Suppressor macrophage (primary cell): ENCODE measurements at places on chromosomes 2 and 18.

DNA sequence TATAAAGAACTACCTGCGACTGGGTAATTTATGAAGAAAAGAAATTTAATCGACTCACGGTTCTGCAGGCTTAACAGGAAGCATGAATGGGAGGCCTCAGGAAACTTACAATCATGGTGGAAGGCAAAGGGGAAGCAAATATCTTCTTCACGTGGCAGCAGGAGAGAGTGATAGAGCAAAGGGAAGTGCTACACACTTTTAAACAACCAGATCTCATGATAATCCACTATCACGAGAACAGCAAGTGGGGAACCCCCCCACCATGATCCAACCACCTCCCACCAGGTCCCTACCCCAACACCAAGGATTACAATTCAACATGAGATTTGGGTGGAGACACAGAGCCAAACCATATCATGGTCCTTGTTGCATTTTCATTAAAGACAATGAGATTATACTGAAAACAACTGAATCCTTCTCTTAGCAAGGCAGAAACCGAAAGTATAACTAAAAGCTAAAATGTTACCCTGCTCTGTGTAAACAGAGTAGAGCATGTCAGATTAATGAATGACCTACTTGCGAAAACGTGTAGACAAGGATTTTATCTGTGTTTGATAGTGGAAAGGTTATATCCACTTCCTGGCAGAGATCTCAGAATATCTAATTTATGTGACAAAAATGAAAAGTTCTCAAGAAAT, 60.1 kb upstream of the RBBP8 start:
- no peak for DNase-seq

DNA sequence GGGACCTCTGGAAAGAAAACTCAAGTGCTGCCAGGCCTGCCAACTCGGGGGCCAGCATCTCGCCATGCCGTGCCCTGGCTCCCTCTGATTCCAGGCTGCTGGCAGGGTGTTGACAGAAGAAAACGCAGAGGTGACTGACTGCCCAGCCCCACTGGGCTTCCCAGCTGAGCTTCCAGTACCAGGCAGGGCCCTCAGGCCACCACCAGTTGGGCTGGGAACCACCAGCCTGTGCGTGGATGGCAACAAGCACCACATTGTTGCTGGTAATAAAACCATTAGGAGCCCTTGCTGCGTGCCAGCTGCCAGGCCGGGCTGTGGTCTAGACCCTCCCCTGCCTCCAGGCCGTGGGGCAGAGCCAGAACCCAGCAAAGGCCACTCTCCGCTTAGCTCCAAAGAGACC, 9.2 kb downstream of the DNMT3A start:
- DNase-seq = no peak

DNA sequence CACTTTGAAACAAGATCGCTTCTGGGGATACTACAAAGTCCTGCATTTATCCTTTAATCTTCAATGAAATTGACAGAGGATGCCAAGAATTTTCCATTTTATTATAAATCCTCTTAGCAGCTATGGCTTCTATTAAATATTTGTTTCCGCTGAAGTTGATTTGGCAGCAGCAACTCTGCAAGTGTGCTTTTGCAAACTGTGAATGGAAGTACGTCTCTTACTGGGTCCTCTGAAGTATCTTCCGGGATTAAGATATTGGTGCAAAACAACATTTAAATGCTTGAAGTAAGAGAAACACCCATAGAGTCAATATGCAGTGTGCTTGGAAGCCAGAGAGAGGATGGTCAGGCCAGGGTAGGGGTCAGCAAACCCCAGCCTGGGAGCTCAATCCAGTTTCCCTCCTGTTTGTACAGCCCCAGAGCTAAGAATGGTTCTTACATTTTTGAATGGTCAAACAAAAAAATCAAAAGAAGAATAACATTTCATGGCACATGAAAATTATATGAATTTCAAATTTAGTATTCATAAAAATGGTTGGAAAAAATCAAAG, 13.6 kb downstream of the CCDC68 start:
- DNase-seq = no peak

DNA sequence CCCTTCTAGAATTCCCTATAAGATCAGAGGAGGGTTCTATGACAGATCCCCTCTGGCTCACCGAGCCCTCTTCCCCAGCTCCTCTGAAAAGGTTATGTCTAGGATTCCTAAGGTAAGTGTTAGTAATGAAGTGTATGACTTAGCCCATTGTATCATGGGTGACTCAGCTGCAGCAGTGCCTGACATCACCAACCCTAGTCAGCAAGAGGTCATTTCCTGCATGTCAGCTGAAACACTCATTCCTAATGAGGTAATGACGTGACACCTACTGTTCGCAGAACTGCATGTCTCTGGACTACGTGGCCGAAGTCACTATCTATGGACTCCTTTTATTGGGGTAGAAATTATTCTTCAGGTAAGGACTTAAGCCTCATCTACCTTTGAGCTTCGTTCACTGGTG, 196.1 kb upstream of the MYT1L start:
- peak; percentile 33 for DNase-seq

GRCh38 chr2:6168485-6168884, 476.3 kb downstream of the SOX11 start:
- DNase-seq = no peak

- no peak for DNase-seq
Observed at GRCh38 chr2:192025637-192026036, 169.1 kb downstream of the TMEFF2 start.

GRCh38 chr2:140593132-140593531, 1537.7 kb downstream of the LRP1B start:
- DNase-seq = no peak

DNA sequence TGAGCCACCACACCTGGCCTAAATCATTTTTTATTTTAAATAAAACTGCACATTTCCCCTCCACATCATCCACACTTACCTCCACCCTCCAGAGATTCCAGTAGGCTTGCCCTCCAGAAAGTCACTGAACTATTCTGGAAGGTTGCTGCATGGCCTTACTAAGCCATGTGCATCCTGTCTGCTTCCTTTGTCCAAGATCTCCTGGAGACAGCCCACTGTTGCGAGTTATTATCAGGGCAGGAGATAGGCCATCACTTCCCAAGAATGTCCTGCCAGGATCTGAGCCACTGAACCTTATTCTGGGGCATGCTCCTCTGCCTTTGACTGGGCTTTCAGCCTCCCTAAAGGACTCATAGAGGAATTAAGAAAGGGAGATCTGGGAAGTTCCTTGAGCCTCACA, 26.8 kb downstream of the CCDC68 start:
- DNase-seq = no peak

GRCh38 chr2:120251078-120251477, 1.6 kb upstream of the RALB start:
- no peak for DNase-seq

DNA sequence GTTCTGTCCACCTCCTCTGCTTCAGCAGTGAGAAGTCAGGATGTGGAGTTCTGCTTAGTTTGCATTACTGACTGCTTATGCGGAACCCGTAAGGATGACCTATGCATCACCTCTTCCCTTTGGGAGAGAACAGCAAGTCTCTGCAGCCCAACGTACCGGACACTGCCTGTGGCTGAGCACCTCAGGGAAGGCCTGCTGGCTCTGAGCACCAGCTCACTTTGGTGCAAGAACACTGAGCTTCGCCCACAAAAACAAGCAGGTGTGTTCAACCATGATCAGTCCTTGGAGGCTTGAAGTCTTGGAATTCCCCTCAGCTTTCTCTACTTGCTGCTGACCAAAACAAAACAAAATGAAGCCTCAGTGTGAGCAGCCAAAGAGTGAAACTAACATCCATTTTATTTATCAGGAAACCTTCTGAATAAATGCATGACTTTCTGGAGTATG, 52.7 kb upstream of the NCK2 start:
- no peak for DNase-seq

GRCh38 chr18:29271501-29271900, 1094.6 kb upstream of the CDH2 start:
- no peak for DNase-seq

DNA sequence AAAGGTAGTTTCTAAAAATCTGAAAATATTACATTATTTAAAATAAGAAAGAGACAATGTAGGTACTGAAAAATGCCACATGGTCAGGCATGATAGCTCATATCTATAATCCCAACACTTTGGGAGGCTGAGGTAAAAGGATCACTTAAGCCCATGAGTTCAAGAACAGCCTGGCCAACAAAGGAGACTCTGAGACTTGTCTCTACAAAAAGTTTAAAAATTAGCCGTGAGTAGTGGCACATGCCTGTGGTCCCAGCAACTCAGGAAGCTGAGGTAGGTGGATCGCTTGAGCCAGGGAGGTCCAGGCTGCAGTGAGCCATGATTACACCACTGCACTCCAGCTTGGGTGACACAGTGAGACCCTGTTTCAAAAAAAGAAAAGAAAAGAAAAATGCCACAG, 21.8 kb downstream of the ATAD2B start:
- DNase-seq = peak; percentile 14

- DNase-seq = peak; percentile 84
Observed at GRCh38 chr2:151363709-151364108, 6.3 kb downstream of the TNFAIP6 start.

DNA sequence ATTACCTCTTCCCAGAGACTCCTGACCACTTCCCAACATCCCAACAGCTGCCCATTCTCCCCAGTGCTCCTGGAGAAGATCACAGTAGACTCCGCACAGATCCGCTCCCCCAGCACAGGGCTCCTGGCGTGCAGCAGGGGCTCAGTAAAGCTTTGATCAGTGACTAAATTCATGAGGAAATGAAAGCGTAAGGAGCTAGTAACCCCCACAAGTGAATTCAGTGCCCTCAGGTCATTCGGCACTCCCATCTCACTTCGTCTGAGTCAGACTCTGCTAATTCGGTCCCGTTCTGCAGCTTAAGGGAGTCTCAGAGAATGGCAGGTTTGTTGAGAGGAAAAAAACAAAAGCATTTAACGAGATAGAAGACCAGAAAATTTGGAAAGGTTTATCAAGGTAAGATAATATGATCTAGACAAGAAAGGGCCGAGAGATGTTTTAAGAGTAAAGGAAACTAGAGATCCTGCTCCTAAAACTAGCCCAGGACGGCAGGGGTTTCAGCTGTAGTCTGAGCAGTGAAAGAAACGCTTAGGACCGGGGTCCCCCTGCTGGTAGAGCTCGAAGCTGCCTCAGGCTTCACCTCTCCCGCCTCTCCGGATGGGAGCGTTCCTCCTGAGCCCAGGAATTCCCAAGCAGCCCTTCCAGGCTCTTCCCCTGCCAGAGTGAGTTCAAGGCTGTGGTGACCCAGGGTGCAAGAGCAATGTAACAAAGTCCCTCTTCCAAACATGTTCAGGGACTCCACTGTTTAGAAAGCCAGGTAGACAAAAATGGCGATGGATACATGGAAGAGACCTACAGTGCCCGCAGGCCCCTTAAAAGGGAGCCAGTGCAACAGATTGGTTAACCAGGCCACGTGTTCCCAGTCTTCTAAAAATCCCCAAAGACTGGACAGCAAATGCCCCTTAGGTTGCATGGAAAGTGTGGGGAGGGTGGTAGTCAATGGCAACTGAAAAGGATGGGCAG, 127.3 kb downstream of the DNER start:
- DNase-seq = peak; percentile 81

- DNase-seq = no peak
Observed at GRCh38 chr2:75431763-75432162, 129.0 kb downstream of the EVA1A start.

DNA sequence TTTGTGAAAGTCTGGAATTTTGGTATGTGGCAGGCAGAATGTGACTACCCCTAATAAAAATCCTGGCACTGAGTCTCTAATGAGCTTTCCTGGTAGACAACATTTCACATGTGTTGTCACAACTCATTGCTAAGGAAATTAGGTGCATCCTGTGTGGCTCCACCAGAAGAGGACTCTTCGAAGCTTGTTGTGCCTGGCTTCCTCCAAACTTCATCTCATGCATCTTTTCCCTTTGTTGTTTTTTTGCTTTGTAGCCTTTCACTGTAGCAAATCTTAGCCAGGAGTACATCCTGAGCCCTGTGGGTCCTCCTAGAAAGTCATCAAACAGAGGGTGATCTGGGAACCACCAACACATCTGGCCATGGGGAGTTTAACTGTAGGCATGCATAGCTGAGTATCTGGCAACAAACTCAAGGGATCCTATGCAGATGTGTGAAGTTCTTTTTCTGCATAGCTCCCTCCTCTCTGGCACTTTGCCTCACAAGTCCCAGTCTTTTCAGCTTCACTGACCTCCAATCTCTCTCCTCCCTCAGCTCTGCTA, 42.1 kb upstream of the SERTAD2 start:
- DNase-seq = no peak

DNA sequence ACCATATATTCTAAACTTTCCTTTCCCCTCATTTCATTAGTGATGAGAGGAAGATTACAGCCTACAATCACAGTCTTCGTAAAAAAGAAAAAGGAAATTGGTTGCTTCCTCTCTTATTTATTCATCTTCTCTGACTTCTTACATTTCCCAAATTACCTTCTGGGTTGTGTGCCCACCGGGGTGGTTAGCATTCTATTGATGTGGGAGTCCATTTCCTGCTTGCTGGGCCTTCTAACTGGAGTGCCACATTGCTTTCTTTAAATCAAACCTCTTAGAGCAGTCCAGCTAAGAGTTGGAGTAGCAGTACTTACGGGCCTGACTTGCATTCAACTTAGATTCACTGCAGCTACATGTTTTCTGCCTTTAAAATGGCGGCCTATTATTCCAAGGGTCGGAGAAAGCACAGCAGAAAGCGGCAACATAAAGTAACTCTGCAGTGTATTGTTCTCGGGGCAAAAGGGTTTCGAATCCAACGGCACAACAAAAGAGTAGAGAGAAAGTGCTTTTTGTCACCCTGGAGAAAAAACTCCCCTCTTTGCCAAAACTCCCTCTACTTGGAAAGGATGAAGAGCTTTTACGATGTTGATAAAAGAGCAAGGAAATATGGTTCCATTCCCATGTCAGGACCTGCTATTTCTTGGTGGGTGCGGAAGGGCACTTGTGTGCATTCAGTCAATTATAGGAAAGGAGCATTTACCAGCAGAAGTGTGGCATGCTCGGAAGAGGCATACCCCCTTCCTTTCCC, 110.6 kb upstream of the DLX2 start:
- no peak for DNase-seq

DNA sequence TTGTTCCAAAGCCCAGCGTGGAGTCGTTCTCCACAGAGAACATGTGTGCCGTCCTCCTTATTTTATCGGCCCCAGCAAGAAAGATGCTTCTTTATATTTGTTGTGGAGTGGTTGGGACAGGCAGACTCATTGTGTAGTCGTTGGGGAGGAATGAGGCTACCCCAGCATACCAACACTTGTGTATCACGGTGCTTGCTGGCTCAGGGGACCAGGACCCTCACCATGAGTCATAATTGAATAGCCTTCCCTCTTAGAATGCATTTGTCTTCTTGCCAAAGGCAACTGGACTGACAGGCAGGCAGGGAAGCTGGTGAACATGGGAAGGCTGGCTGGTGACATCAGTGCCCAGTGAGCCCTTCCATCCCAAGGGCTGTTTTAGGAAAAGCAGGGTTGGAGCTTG, 4.7 kb downstream of the CAPN10 start:
- DNase-seq = no peak

GRCh38 chr18:6107794-6108193, 212.5 kb upstream of the TMEM200C start:
- peak; percentile 3 for DNase-seq

- no peak for DNase-seq
Observed at GRCh38 chr2:15669375-15669910, 77.8 kb downstream of the DDX1 start.
